ENCODE measurements at places on chromosomes 3 and 15.

DNA sequence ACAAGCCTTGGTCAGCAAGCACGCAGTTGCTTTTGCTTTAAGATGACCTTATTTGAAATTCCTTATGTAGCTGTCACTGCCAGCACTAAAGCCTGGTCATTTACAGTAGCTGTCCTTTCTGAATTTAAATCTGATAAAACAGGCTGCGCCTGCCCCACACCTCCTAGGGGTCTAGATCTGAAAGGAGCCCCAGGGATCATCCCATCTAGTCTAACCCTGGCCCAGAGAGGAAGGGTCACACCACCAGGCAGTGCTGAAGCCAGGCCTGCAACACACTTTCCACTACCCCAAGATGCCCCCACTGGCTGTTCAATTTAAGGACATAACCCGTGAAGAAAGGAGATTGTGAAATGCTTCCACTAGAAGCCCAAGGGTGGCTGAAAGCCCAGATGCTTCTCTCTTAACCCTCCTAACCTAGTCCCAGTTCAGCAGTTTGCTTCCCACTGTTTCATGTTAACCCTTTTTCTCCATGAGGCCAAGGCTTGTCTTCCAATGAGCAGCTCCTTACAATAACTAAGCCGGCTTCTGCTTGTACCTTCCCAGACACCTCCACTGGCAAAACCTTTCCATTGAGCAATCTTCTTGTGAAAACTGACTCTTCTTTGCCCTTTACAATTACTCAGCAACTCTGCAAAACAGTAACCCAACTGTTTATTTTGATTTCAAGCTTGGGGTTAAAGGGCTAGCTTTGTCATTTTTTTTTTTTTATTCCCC, 198.9 kb upstream of the LPP start:
- DNase-seq: peak; percentile 79

DNA sequence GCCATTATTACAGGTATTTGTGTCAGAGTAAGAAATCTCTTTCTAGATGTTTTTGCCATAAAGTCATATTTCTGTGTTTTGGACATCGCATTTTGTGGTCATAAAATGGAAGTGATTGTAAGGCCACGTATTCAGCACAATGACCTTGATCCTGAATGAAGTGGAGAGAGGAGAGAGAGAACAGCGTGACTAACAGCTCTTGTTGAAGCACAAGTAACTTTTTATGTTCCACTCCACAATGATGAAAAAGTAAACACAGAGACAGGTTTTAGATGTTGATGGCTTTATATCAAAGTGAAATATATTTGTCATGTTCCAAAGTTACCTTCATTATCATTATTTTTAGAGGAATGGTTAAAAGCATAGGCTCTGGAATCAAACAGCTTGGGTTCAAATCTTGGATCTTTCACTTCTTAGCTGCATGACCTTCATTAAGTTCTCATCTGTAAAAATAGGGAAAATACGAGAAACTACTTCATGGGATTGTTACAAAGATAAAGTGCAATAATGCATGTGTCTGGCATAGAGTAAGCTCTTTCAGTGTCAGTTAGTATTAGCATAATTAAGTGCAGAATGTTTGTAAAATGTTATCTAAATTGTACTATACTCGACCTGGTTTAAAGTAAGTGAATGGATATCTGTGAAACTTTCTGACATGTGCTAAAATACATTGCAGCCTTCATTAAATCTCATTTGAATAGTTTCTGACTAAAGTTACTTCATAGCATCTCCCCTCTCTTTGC, 341.5 kb upstream of the DNAJC19 start:
- DNase-seq: no peak

- DNase-seq: no peak
Measured at GRCh38 chr15:48833526-48834239, 22.8 kb upstream of the CEP152 start.

- DNase-seq: no peak
Measured at GRCh38 chr15:66772604-66773128, 70.6 kb downstream of the SMAD6 start.

- DNase-seq: no peak
Measured at GRCh38 chr3:131797776-131798175, 237.0 kb downstream of the CPNE4 start.

DNA sequence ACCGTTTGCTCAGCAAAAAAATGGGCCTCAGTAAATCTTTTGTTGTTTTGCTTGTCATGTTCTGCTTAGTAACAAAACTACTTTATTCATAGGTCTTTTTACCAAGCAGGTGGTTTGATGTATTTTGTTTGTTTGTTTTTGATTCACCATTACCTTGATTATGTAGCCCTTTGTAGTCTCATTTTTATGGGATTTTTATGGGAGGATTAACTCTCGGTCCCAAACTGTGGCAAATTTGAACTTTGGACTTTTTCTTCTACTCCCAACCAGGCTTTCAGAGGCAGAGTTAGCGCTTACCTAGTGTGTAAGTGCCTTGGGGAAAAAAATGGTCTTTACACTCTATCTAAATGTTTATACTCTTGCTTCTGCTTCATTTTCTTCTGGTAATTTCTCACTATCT, 276.7 kb upstream of the POU1F1 start:
- no peak for DNase-seq

DNA sequence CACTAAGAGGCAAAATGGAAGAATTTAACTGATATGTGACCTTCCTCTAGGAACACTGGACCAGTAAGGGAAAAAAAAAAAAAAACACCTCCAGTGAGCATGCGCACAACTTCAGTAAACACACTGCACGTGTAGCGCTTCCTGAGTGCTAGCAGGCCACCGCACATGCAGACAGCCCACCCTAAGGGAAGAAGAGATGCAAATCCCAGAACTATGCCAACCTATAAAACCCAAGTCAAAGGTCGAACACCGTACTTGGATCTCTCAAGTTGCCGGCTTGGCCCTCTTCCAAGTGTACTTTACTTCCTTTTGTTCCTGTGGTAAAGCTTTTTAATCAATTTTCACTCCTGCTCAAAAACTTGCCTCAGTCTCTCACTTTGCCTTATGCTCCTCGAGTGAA, 64.5 kb upstream of the CADPS start:
- no peak for DNase-seq

- peak; percentile 86 for DNase-seq
Measured at GRCh38 chr3:186938716-186939115, 8.4 kb downstream of the ST6GAL1 start.

- no peak for DNase-seq
Measured at GRCh38 chr15:59741274-59741906, 52.3 kb upstream of the BNIP2 start.

DNA sequence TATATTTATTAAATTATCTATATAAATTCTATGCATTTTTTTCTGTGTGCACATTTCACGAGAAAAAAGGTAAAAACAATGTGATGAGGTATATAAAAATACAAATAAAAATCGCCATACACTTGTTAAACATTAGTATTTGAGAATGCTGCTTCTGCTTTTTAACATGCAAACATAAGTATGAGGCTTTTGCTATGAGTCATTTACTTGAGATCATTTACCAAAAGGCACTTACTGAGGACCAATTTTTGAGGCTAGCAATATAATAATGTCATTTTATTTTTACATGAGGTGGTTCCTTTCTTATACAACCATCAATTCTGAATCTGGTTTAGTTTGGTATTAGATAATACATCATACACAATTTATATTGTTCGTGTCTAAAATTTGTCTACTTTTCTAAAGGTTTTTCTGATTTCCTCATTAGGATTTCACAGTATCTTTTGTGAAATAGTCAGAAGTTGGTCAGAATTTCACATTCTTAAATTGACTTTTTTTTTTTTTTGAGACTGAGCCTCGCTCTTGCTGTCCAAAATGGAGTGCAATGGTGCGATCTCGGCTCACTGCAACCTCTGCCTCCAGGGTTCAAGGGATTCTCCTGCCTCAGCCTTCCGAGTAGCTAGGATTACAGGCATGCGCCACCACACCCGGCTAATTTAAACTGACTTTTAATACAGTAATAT, 25.6 kb downstream of the DCUN1D1 start:
- no peak for DNase-seq

GRCh38 chr15:101406526-101407195, 82.8 kb downstream of the PCSK6 start:
- no peak for DNase-seq

GRCh38 chr3:127306361-127307111, 18.7 kb upstream of the PRR20G start:
- no peak for DNase-seq

DNA sequence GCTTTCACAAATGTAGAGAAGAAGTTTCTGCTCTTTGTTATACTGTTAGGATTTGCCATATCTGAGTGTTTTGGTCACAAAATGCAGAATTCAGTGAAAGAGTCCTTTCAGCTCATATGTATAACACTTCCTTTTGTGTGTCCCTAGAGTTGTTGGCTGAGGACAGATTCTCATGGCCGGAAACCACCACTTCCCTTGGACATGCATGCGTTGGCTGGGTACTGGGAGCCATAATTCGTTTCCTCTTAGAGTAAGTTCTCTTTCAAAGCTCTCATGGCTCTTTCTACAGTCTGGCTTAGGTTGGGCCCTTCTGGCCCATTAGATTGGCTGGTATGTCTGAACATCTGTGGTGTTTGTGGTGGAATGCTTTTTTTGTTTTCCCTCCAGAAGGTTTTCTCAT, 298.5 kb downstream of the DIPK2A start:
- peak; percentile 47 for DNase-seq
